Tongue (tissue), 3 donors: ENCODE measurements at places on chromosomes 4 and X.
A peak's percentile ranks its signal among the peaks of the same experiment; 100 is the strongest.

DNA sequence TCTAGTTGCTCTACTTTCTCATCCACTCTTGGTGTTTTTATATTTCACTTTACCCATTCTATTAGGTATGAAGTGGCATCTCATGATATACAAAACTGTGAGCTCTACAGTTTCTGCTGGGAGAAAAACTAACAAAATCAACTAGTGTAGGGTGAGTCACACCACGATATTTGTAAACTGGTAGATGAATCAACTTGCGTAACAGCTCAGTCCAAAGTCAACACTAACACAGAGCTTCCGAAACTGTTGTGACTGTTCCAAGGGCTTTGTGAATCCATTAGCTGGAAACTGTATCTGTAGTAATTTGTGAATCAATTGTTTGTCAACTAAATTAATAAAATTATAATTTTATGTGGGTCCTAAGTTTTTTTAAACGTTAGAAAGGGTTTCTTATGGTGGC is 119.8 kb upstream of the TSPAN5 start:
- no peak for DNase-seq

DNA sequence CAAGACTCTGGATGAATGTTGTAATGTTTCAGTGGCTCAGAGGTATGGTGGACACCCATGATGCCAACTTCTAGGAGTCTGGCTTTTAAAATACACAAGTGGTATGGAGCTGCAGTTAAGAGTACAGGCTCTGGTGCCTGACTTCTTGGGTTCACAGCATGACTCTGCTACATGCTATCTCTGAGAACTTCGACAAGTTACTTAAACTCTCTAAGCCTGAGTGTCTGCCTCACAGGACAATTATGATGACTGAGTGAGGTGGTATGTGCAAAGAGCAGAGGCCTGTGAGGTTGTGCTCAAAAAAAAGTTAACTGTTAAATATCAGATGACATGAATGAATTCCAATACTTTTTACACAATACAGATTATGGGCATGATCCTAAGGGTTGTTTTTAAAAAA is 90.9 kb upstream of the SRD5A3 start:
- no peak for DNase-seq

GRCh38 chr4:68077301-68077700 is 52.4 kb downstream of the TMPRSS11F start:
- no peak for DNase-seq

GRCh38 chr4:122170775-122171174 is 18.6 kb downstream of the BLTP1 start:
- no peak for DNase-seq

DNA sequence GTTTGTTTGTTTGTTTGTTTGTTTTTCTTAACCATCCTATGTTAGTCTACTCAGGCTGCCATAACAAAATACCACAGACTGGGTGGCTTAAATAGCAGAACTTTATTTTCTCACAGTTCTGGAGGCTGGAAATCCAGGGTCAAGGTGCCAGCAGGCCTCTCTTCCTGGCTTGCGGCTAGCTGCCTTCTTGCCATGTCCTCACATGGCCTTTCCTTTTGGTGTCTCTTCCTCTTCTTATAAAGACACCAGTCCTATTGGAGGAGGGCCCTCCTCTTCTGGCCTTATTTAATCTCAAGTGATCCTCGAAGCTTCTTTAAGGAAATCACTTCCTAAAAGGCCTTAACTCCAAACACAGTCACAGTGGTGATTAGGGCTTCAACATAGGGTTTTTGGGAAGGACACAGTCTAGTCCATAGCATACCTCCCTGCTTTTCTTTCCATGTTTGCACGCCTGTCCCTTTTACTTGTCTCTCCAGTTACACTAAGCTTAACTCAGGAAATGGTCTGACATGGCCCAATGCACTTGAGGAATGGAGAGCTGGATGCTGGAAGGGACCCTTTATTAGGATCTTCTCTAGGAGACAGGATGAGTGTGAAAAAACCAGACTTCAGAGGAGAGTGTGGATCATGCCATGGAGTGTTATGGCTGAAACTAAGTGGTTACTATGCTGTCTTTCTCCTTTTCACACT is 36.0 kb upstream of the MGST2 start:
- no peak for DNase-seq

GRCh38 chr4:26787461-26788340 is 72.9 kb upstream of the STIM2 start:
- DNase-seq, result peak; percentile 81

DNA sequence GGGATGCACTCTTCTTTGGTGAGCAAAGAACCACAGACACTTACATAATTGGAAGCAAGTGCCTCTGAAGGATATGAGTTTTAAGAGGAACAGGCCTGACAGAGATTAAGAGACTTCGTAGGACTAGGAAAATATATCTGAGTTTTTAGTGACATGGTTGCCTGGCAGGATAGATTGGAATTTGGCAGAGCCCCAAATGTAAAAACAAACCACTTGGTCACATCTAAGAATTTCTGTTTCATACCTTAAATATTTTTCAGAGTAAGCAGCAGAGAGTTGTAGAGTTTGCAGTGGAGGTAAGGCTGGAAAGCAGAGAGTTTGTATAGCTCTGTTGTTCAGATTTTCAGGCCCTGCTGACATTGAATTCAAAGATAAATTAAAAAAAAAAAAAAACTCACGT is 150.1 kb upstream of the MAGEB2 start:
- no peak for DNase-seq

DNA sequence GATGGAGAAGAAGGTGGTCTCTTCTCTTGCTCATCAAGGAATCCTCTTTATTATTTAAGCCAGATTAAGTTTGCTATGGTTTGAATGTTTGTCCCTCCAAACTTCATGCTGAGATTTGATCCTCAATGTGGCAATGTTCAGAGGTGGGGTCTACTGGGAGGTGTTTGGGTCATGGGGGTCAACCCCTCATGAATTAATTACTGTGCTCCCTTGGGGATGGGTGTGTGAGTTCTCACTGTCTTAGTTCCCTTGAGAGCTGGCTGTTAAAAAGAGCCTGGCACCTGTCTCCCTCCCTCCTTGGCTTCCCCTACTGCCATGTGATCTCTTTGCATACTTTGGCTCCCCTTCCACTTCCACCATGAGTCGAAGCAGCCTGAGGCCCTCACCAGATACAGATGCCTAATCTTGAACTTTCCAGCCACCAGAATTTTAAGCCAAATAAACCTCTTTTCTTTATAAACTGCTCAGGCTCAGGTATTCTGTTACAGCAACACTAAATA is 36.0 kb upstream of the CD38 start:
- DNase-seq, result no peak

DNA sequence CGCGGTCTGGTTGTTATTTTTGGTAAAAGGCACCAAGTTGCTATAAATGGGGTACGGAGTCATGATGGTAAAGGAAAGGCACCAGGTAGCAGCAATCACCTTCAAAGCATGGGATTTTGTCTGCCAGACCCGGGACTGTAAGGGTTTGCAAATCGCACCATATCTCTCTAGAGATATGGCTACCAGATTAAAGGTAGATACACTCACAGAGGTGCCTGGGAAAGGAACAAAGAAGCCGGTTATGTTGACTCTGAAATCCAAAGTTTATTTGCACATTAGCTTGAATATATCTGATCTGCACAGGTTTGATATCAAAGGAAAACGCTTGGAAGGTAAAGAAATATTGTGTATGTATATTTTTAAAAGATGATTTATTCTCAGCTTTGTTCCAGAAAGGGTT is 4.6 kb downstream of the CCKAR start:
- no peak for DNase-seq

- DNase-seq, result no peak
Measured at GRCh38 chr4:56512166-56512565, 6.6 kb downstream of the ARL9 start.

DNA sequence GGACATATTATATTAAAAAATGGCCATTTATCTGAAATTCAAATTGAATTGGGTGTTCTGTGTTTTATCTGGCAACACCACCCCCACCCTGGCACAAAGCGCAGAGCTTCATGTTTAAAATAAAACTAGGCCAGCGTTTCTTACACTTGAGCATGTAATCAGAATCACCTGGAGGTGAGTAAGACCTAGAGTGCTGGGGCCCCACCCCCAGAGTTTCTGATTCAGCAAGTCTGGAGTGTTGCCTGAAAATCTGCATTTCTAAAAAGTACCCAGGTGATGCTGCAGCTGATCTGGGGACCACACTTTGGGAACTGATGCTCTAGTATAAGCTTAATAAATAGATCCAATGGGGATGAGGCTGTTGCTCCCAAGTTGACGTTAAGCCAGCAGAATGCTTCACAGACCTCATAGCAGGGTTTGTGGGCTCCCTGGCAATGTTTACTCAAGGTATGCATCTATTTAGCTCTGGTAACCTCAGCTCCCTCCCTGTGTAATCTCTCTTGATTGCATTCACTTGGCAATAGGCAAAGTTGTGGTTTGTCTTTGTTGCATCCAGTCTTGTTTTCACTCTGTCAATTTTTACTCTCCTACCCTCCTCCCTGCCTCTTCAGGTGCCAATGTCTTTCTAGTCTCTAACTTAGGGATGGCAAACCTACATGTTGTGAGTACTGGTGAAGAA is 99.8 kb upstream of the TEX13D start:
- DNase-seq, result no peak

- peak; percentile 77 for DNase-seq
Measured at GRCh38 chr4:183843248-183843671, 61.8 kb upstream of the STOX2 start.

DNA sequence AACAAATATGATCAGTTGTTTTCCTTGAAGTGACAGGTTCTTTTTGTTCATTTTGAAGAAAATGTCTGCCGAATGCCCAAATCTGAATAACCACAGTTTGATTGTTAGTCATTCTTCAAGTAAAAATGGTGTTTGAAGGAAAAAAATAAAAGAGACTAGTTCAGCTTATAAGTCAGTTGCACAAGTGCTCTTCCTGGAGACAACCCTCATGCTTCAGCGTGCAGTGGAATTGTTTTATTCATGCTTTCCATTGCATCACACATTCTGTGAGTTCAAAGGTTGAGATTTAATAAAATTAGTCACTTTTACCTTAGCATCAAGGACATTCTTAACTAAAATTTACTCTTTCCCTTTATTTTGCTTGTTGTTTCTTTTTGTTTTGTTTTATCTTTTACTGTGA is 404.9 kb downstream of the ZNF674 start:
- no peak for DNase-seq

- DNase-seq, result peak; percentile 14
Measured at GRCh38 chr4:44257461-44257860, 191.1 kb downstream of the KCTD8 start.

DNA sequence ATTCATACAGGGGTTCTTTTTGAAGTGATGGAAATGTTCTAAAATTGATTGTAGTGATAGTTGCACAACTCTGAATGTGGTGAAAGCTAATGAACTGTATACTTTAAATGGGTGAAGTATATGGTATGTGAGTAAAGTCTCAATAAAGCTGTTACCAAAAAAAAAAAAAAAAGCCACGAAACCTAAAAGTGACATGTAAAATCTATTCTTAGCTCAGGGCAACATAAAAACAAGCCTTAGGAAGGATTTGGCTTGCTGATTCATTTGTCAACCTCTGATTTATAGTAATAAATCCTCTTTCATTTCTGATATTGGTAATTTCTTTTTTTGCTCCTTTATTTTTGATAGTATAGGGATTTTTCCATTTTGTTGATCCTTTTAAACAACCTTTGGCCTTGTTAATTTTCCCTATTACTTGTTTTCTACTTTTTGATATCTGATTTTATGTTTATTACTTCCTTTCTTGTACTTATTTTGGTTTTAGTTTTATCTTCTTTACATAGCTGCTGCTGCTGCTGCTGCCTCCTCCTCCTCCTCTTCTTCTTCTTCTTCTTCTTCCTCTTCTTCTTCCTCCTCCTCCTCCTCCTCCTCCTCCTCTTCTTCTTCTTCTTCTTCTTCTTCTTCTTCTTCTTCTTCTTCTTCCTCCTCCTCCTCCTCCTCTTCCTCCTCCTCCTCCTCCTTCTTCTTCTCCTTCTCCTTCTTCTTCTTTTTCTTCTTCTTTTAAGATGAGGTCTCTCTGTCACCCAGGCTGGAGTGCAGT is 79.4 kb downstream of the ADGRG4 start:
- DNase-seq, result no peak

GRCh38 chrX:45435481-45435880 is 234.8 kb upstream of the DIPK2B start:
- no peak for DNase-seq

DNA sequence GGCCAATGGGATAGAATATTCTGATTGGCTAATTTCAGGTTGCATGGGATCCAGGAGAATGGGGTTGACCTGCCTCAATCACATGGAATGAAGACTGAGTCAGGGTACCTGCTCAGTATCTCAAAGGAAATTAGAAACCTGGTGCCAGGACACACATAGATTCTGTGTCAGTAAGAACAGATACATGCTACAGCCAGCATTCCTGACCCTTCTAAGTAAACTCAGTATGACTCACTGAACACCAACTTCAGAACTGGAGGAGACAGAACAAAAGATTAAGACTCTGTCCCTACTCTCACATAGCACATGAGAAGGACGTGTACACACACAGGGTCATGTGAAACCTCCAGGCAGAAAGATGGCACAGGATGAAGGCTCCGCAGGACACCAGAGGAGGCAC is 54.5 kb downstream of the FAM184B start:
- no peak for DNase-seq

GRCh38 chr4:142840516-142841123 is 5.5 kb downstream of the INPP4B start:
- DNase-seq, result peak; percentile 72

- DNase-seq, result no peak
Measured at GRCh38 chr4:98055800-98056501, 87.3 kb downstream of the STPG2 start.

GRCh38 chr4:159483782-159484741 is 381.2 kb downstream of the RAPGEF2 start:
- no peak for DNase-seq

DNA sequence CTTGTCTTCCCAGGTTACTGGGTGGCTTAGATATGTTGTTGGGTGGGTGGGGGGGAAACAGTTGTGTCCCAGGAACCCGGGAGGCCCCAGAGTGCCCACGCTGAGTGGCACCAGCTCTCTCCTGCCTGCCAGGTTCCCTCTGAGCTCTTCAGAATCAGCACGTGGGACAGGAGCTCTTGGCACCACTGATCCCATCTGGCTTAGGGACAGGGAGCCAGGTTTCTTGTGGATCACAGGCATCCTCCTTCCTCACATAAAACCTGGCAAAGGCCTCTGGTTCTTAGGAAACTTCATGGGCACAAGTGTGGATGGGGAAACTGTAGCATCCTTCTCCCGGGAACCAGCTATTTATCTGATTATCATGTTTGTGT is 3.4 kb downstream of the GPR78 start:
- DNase-seq, result no peak

GRCh38 chr4:139279760-139280620 is at the start of gene MGARP:
MGARP (minus strand) TSS chr4:139280225; CDS start chr4:139280158, 67 bp downstream.
- DNase-seq, result peak; percentile 38

DNA sequence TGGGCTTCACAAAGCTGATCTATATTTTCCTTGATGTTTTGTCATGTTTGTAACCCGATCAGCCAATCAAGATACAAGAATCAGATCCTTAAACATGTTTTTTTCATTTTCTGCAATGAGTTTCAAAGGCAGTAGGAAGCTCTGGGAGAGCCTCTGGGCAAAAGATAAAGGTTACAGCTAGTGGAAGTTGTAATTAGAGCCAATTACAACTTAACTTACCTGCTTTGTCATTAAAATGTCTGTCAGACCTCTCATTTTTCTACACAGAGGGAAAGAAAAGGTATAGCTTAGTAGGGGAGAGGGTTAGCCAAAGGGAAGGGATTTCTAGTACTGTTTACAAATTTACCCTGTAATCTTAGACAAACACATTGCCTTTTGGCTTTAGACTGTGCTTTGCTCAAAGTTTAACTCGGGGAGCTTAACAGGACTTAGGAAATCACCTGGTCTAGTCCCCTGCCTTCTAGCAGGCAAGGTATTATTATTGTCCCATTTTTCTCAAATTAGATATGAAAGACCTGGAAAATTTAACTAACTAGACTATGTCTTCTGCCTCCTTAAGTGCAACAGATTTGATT is 55.8 kb downstream of the FGF16 start:
- no peak for DNase-seq

GRCh38 chr4:172740434-172740833 is 428.2 kb upstream of the GALNT7 start:
- DNase-seq, result no peak
